ENCODE measurements at places on chromosomes 7 and 10.

GRCh38 chr10:98488669-98489430 is 42.1 kb upstream of the HPS1 start:
- no peak for DNase-seq

DNA sequence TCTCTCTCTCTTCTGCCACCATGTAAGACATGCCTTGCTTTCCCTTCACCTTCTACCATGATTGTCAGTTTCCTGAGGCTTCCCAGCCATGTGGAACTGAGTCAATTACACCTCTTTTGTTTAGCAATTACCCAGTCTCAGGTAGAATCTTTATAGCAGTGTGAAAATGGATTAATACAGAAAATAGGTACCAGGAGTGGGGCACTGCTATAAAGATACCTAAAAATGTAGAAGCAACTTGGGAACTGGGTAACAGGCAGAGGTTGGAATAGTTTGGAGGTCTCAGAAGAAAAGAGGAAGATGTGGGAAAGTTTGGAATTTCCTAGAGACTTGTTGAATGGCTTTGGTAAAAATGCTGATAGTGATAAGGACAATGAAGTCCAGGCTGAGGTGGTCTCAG is 15.6 kb downstream of the GALNTL5 start:
- DNase-seq = no peak

- no peak for DNase-seq
Observed at GRCh38 chr10:33229949-33230267, 104.6 kb downstream of the NRP1 start.

DNA sequence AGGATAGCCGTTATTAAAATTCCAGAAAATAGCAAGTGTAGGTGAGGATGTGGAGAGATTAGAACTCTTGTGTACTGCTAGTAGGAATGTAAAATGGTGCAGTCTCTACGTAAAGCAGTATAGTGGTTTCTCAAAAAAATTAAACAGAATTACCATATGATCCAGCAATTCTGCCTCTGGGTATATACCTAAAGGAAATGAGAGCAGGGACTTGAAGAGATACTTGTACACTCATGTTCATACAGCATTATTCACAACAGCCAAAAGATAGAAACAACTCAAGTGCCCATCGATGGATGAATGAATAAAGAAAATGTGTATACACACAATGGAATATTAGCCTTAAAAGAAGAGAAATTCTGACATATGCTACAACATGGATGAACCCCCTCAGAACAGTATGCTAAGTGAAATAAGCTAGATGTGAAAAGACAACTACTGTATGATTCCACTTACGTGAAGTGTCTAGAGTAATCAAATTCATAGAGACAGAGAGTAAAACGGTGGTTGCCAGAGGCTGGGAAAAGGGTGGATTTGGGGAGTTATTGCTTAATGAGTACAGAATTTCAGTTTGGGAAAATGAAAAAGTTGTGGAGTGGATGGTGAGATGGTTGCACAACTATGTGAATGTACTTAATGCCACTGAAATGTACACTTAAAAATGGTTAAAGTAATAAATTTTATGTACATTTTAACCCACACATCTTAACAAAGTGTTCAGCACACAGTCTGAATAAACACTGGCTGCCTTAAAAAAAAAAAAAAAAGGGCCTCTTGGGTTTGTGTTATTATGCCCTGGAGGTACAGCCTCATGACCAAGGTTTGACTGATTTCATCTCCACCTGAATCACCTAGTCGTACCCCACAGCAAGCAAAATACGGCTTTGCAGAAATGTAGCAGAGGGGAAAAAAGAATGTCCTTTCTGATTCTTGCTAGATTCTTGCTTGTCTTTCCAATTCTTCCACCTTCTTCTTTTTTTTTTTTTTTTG is 26.2 kb downstream of the BUB3 start:
- DNase-seq = no peak

DNA sequence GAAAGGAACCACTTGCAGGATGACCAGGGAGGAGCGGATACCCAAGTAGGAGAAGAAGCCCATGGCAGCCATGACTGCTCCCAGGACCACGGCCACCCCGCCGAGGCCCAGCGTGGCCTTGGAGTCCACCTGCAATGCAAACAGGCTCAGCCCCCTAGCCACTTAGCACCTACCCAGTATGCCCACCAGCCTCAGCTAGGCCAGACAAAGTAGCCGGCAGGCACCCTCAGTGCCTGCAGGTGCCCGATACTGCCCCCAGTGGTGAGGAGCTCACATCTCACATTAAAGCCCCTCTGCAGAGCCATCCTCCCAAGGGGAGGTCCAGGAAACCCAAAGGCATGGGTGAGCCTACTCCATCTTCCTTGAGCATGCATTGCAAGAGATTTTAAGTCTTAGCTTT is 6.6 kb downstream of the NPC1L1 start:
- DNase-seq = no peak

All from stimulated activated naive CD4-positive, alpha-beta T cell (primary cell).